ENCODE measurements at places on chromosomes 1 and 21.

DNA sequence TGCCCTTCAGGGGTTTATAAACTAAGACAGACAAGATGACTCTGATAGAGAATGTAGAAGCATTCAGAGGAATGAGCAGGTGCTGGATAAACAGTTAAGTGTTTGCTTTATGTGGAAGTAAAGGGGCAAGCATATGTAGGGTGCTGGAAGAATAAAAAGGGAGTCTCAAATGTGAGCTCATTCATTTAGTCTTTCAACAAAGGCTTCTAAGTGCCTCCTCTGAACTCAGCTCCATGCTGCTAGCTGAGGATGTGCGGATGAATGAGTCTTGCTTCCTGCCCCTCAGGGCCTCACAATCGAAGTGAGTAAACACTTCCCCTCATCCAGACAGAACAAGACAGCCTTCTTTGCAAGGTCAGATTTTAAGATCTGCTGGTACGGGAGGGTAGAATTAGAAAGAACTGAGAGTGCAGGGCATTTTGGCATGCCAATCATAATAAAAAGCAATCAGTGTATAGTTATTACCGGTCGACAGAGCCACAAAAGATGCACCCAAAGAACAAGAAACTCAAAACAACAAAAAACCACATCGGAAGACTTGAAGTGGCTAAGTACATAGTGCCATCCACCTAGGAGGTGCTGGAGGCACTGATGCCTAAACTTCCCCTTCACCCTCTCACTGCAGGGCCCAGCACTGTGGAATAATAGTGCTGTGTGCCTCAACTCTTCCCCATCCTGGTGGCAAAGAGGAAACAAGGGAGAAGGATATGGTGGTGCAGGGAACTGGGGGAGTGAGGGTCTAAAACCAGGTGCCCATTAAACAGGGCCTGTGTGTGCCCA is 69.8 kb downstream of the TNR start:
- DNase-seq, result no peak

GRCh38 chr1:167291539-167292185 is 71.0 kb downstream of the POU2F1 start:
- no peak for DNase-seq

- DNase-seq, result no peak
Observed at GRCh38 chr1:210796421-210796820, 337.5 kb downstream of the KCNH1 start.

- DNase-seq, result no peak
Observed at GRCh38 chr21:43305811-43306311, 121.1 kb downstream of the SIK1 start.

DNA sequence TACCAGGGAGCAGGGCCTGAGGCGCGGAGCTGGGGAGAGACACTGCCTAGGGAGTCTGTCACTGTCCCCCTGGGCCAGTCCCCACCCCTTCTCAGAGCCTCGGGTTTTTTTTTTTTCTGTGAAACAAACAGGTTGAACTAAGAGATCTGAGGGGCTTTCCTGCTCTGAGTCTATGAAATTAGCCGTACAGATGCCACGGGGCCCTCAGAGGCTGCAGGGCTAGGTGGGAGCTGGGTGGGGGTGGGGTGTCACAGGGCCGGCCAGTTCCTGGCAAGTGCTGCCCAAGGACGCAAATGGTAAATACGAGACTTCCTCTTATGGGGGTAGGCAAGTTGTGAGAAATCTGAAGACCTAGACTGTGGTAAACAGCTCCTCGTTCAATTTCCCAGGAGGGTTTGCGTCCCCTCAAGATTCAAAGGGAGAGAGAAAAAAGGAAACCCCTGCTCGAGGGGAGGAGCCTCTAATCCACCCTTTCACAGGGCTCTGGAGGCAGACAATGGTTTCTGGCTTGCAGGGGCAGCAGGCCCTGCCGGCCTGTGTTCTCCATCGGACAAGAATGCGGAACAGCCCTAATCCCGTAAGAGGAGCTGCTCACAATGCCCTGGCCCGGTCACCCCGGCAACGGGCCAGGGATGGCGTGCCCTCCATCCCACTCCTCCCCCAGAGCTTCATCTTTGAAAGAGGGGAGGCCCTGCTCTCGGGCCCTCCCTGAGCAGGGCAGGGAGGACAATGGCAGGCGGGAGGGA is 7.8 kb downstream of the NUAK2 start:
- DNase-seq, result peak; percentile 70

Measured in activated CD4-positive, alpha-beta memory T cell treated with anti-CD3 and anti-CD28 coated beads for 36 hours (primary cell).